ENCODE measurements at places on chromosomes 5 and 9. TPM values are rescaled to one million over a fixed set of nuclear protein-coding genes. Genes with fewer than 3 reads are reported as not detected.

- H3K36me3 ChIP-seq = no peaks in the 10 kb centered on the region
- no peak overlapping the region for H3K27ac ChIP-seq
- no peaks in the 10 kb centered on the region for H3K27me3 ChIP-seq
- H3K4me1 ChIP-seq = no peaks in the 10 kb centered on the region
- DNase-seq = no peak
- no peak overlapping the region for H3K4me3 ChIP-seq
Measured at GRCh38 chr9:88537761-88538091, 2.7 kb downstream of the NXNL2 start.

DNA sequence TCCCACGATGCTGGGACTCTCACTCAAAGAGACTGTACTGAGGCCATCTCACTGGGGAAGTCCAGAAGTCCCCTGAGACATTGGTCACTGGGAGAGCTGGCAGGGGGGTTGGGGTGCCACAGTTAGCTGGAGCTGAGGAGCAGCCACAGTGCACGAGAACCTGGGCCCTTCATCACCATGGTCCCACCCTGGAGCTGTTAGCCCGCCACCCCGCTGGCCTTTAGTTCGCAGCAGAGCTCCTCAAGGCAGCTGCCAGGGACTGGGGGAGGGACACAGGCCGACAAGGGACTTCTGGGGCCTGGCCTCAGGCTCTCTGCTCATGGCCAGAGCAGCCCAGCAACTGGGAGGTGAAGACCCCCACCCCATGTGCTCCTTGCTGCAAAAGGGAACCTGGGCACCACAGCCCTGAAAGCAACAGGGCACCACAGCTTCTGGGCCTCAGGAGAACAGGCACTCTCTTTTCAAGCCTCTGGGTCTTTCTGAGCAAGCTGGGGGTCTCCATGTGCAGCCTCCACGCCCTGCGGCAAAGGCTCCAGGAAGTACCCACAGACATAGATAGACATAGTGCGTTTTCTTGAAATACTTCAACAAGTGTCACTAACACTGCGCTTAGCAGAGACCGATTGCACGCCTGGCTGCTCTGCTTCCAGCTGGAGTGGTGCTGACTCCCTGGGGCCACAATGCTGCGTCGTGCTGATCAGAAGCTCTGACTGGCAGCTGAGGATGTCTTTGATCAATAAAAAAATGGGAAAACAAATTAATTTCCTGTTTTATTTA is 46.0 kb downstream of the VAV2 start:
- no peak overlapping the region for H3K4me3 ChIP-seq
- no peaks in the 10 kb centered on the region for H3K36me3 ChIP-seq
- H3K27me3 ChIP-seq = no peaks in the 10 kb centered on the region
- no peak for DNase-seq

GRCh38 chr5:31846934-31847333 is 208.0 kb downstream of the PDZD2 start:
- no peak overlapping the region for H3K4me3 ChIP-seq
- no peaks in the 10 kb centered on the region for H3K27me3 ChIP-seq
- DNase-seq = no peak
- no peaks in the 10 kb centered on the region for H3K36me3 ChIP-seq
- no peaks in the 10 kb centered on the region for H3K4me1 ChIP-seq

Gene FGF1
- total RNA-seq = 2.0 TPM

Gene SUSD1
- 34.8 TPM for total RNA-seq

Data from prostate gland (tissue), 2 donors.